ENCODE measurements at places on chromosomes 7 and 10.

- DNase-seq, result no peak
These were observed 8.0 kb downstream of the HKDC1 start for GRCh38 chr10:69228151-69228550.

DNA sequence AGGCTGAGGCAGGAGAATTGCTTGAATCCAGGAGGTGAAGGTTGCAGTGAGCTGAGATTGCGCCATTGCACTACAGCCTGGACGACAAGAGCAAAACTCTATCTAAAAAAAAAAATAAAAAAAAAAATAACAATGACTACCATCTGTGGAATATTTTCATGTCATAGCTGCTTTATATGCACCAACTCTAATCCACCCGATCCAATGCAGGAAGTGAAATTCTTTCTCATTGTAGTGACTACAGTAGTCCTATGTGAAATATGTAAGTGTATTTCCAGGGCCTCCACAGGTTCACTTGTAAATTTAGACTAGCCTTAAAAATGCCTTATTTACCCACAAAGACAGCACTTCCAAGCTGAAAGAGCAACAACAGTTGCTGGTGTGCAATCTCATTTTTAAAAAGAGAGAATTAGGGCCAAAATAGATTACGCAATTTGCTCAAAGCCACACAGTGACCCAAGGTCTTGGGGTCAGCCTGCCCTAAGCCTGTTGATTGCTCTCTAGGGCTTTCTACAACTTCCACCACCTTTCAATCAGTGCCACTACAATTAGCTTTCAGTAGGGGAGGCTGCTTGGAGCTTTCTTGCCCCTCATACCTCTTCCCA lies 25.8 kb upstream of the EGFR start:
- no peak for DNase-seq

- peak; percentile 47 for DNase-seq
These were observed 284.4 kb downstream of the ZEB1 start for GRCh38 chr10:31603235-31604087.

- DNase-seq, result no peak
These were observed 200.9 kb upstream of the CNTNAP2 start for GRCh38 chr7:145915679-145916078.

GRCh38 chr7:55571511-55572377 lies 558 bp downstream of the VOPP1 start:
- DNase-seq, result no peak

DNA sequence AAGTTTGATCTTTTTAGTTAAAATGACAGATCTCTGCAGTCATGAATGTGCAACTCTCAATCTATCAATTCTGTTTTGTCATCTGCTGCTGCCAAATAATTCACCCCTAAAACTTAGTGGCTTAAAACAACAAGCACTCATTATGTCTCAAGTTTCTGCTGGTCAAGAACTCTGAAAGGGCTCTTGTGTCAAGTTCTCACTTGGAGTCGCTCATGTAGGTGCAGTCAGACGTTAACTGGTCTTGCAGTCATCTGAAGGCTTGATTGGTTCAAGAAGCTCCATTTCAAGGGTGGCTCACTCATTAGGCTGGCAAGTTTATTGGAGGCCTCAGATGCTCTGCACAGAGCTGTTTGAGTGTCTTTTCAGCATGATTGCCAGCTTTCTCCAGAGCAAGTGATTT lies 28.5 kb upstream of the LRRC72 start:
- DNase-seq, result no peak

GRCh38 chr7:23410446-23411183 lies 59.7 kb downstream of the IGF2BP3 start:
- no peak for DNase-seq

DNA sequence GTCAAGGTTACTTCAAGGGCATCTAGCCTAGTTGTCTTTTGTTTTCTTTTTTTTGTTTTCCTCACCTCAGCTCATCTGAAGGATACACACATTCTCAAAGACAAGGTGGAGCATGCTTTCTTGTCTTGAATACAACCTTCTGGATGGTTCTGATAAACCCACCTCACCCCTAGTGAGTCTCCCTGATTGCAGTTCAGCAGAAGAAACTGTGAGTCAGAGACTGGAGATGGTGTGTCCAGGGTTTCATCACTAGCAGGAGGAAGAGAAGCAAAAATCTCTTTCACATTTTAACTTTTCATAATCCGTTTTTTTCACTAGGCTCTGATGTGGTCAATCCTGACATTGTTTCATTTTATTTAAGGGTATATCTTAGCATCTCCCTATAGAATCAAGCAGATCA lies 143.0 kb upstream of the NRBF2 start:
- no peak for DNase-seq

- no peak for DNase-seq
These were observed 31.1 kb upstream of the HIBADH start for GRCh38 chr7:27693794-27694193.

DNA sequence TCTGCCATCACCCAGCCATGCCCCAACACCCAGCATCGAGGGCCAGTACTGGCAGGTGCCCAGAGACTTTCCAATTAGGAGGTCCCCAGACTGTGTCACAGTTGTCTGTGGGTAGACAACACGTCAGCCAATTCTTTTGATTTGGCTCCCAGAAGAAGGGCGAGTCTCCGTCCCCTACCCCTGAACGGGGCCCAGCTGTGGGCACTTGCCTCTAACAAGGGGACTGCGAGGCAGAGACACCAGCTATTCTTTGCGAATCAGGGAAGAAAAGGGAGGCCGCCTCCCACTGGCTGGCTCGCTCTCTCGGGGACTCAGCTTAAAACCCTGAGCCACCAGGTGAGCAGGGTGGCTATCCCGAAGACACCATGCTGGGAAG lies 167.3 kb downstream of the USP6NL start:
- no peak for DNase-seq

- no peak for DNase-seq
These were observed 133.5 kb downstream of the TSPAN12 start for GRCh38 chr7:120724448-120724847.

- DNase-seq, result no peak
These were observed 1.2 kb upstream of the INPP5A start for GRCh38 chr10:132536241-132536876.
